ENCODE measurements at places on chromosomes 4 and X.

GRCh38 chr4:159117968-159118367 lies 15.1 kb downstream of the RAPGEF2 start:
- no peak for DNase-seq

DNA sequence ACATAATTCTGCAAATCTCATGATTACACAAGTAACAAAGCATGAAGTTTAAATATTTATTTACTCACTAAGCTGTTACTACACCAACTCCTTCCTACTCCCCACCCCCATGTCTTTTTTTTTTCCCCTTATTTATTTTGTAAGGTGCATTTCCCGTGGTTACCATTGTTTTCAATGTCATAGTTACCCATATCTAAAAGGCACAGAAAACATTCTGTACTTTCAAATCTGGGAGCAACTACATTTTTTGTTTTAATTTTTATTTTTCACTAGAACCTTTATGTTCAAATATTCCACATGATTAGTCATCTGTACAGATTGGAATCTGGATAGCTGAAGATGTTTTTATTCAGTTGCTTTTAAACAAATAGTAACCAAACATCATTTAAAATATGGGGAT lies 62.8 kb downstream of the PPP3CA start:
- no peak for DNase-seq

DNA sequence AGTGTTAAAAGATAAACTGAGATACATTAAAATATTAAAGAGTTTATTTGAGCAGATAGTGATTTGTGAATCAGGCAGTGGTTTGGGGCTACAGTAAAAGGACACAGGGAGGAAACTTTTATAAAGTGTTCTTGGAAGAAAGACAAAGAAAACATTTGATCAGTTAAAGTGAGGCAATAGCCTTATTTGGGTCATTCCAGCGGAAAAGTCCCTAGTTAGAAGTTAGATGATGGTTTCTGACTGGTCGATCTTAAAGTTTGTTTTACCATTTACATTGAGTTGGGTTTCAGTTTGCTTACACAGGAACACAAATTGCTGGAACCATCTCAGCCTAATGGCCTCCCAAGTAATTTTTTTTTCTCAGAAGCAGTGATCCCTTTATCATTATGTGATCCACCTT lies 69.7 kb downstream of the PPP1R2C start:
- DNase-seq = no peak

- DNase-seq = no peak
These were observed 1157.3 kb upstream of the AGA start for GRCh38 chr4:178599521-178599920.

- no peak for DNase-seq
These were observed 181.1 kb downstream of the LARP7 start for GRCh38 chr4:112817933-112818593.

GRCh38 chr4:6050551-6050950 lies 32.3 kb upstream of the C4orf50 start:
- DNase-seq = no peak

DNA sequence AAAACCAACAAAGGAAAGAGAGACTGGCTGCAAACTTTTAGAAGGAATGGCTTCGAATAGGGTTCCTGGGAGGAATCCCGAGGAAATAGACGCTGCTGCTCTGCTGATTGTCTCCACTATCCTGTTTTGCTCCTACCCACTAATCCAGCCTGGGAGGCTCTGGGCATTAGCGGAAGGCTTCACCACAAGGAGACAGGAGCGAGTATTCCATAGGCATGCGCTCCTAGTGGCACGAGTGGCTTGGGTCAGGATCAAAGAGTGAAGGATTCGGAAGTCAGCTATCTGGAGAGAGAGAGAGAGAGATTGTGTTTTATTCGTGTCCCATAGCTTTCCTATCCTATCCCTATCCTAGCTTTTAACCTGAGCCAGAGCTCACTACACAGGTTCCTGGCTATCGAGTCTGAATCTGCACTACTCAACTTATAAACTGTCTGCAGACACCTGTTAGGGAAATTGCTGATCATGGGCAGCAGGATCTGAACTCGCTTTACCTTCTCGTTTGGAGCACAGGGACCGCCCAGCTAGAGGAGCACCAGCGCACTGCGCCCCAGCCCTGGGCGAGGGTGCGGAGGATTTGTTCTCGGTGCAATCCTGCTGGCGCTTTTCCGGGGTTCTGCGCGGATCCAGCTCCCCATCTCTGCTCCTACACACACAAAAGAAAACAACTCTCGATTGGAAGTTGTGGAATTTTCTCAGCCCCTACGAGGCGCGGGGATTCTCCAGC lies 740 bp upstream of the NPY2R start:
- no peak for DNase-seq

- no peak for DNase-seq
These were observed 182.8 kb downstream of the MOSPD2 start for GRCh38 chrX:15056044-15056443.

GRCh38 chr4:153241970-153242838 lies 38.0 kb downstream of the TRIM2 start:
- no peak for DNase-seq
